ENCODE measurements at places on chromosomes 1 and 21.

GRCh38 chr1:159092036-159092760 is 15.6 kb upstream of the AIM2 start:
- no peak for DNase-seq

DNA sequence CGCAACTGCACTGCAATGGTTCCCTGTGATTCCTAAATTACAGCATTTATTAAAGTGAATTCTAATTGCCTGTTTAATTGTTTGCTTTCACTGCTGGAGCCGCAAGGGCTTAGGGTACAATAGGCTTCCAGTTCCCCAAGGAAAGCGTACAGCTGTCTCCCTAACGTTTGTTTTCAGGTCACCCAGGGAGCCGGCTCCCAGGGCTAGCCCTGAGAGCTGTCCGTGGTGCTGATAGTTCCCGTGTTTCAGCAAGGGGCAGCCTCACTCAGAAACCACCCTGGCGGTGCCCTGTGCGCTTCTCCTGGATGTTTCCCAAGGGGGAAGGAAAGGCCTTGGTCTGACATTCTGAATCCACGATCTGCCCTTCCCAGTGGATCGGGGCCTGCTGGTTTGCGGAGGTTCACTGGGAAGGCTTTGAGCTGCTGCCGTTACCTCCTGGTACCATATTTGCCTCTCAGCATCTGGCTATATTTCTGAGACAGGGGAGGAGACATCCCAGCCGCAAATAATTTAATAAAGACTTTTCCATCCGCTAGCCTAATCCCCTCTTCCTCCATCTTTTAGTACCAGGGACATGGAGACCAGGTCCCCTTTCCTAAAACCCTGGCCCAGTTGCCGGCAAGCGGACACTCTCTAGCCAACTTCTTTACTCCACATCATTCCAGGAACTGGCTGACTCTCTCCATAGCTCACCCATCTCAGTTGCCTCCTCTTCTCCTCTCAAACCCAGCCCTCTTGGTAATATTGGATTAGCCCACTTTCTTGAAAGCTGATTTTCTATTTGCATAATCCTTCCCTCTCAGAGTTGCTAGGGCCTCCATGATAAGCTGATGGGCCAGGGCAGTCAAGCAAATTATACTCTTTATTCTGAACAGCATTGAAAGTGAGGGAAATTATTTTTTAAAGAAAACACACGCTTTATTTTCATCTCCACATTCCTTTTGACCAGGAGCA is 149.0 kb downstream of the IGSF21 start:
- DNase-seq = peak; percentile 41

GRCh38 chr1:167522246-167522645 is 3.9 kb upstream of the CD247 start:
- no peak for DNase-seq

DNA sequence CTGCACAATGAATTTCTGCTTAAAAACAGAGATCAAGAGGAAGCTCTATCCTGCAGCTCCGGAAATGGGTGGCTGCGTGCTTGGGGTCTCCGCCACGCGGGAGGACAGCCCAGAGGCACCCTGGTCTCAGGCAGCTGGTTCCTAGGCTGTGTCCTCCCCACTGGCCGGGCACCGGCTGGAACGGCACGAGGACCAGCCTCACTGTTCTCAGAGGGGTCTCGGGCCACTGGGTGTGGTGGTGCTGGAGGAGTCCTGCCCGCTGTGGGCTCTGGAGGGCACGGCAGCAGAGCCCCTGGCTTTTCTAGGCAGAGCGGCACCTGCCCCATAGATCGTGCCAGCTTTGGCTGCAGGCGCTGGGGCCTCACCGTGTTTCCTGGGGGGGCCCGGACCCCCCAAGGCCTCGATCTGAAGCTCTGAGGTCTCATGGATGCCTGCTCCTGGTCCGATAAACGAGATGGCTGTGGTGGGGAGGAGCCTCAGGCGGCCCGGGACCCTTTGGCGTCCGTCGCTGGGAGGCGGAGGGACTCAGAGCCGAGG is 8.2 kb upstream of the RNF223 start:
- no peak for DNase-seq

GRCh38 chr21:33067457-33067856 is 2.5 kb upstream of the OLIG1 start:
- no peak for DNase-seq
